ENCODE measurements at places on chromosomes 12 and 14.

GRCh38 chr12:31363831-31364230 is 37.9 kb upstream of the SINHCAF start:
- DNase-seq, result no peak

- DNase-seq, result peak; percentile 24
These were observed 33.2 kb upstream of the SFSWAP start for GRCh38 chr12:131677699-131678098.

DNA sequence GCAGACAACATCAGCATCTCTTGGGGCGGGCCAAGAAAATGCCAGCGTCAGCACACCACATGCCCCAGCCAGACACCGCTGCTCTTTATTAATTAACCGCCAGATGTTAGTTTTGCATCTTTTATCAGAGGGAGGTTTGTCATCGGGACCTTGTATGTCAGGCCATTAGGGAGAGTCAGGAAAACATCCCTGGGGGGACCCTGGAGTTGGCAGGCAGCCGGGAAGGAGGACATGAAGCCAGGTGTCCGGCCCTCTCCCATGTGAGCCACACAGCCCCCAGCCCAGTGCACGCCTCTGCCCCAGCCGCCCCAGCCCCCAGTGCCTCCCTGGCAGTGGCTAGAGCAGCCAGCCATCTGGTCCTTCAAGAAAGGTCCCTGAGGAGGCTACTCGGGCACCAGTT is 56.9 kb upstream of the FAM222A start:
- no peak for DNase-seq

GRCh38 chr12:3236345-3237187 is 159.4 kb downstream of the TSPAN9 start:
- DNase-seq, result peak; percentile 85

DNA sequence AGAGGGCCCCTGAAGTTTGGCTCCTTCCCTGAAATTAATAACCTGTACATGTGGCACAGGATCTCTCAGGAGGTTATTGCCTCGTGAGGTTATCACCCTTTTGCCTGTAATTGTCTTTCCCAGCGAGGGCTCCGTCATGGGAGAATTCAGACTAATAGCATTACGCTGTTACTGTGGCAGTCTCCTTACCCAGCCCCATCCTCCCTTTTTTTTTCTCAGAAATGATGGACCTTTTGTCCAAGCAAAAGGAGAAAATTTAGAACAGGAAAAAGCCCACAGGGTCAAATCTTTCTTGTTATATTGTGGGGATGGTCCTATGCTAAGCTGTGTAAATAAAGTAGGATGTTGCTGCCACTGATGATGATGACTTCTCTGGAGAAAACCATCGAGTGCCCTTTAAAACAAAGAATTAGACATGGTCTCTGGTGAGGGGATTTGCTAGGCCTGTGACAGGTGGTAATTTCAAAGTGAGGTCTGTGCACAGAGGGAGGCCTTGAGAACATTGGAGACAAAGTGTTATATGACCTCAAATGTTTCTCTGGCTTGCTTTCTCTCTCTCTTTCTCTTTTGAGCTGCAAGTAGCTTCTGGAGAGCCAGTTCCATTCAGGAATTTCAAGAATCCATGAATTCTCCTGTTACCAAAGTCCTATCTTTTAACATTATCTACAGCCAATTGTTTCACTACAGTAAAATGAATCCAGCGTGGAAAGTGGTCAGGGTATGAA is 357.2 kb downstream of the BMP4 start:
- no peak for DNase-seq

DNA sequence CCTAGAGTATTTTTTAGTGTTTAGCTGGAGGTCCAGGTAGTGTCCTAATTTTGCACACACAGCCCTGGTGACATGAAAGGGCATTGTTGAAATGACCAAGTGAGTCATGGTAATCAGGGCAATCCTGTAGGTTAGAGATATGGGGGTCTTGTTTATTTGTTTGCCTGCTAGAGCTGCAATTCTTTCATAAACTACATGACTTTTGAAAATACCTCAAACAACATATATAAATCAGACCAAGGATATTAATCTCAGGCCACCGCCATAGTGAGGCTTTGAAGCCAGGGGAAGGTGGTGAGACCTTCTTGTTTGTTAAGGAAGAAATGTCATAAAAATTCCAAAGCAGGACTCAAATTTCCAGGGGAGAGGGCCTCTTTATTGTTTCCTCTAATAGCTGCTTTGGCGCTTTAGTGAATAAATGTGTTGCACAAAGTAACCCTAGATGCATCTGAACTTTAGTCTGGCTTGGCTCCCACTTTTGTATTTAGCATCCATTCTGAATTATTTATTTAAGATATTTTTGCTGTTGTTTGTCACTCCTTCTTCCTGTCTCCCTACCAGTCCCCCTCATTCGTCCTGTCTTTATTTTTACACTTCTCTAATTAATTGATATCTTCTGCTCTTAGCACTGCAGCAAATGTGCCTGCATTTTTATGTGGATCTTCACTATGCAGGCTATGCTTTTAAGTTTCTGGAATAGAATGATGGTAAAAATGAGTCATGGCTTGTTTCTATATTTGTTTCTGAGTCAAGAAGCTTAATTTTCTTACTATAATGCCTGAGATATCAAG is 430.3 kb downstream of the RAD51B start:
- no peak for DNase-seq

- DNase-seq, result no peak
These were observed 149.1 kb upstream of the FLRT2 start for GRCh38 chr14:85380881-85381280.

DNA sequence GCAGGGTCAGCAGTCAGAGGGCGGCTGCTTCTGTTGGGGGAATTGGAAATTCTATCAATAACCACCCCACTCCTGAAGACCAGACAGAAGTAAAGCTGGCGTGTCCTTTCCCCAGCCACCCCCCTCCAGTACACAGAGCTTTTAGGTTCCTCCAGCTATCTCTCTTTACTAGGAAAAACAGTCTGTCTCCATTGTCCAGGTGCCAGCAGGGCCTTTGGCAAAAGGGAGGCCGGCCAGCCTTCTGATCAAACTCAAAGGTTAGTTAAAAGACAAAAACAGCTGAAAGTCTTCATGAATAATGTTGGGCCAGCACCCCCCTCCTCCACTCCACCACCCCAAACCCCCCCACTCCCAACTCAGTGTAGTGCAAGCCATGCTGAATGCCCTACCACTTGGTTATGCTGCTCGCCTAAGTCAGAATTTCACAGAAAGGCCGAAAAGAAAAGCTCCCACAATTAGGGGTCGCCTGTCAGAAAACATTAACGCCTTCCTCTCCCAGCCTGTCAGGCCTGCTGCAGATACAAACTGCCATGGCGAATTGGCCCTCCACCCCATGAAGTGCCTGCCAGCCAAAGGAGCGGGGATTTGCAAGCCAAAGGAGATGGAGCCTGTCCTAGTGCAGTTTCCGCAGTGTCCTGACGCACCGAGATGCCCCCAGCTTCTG is 8.9 kb downstream of the ASCL1 start:
- DNase-seq, result no peak

DNA sequence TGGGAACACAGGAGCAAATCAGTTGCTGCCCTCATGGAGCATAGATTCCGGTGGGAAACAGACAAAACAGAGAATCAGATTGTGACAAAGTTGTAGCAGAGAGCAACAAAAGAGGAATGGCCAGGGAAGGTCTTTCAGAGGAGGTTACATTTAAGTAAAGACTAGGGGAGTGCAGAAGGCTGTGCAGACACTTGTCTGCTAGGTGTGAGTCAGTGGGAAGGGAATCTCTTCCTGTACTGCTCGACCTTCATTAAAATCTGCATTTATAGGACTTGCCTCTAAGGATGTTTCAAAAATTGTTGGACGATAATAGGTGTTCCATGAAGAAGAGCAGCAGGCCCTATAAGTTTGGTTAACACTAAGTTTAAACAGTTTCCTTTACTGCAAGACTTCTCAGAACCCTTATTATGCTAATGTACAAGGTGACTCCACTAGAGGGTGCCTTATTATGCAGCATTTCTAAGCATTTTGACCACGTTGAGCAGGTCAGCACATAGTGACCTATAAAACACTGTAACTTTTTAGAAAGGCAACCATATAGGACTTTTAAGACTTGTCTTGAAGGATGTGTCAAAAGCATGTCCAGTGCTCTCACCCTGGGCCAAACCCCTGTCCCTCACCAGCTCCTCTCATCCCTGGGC is 91.8 kb upstream of the RIC8B start:
- DNase-seq, result no peak

GRCh38 chr14:92458136-92459029 is 55.2 kb upstream of the RIN3 start:
- DNase-seq, result no peak

- no peak for DNase-seq
These were observed 31.3 kb downstream of the MIA2 start for GRCh38 chr14:39265033-39265432.

GRCh38 chr12:58703866-58704265 is 216.4 kb downstream of the LRIG3 start:
- DNase-seq, result no peak

GRCh38 chr14:31263485-31264133 is 56.0 kb upstream of the HECTD1 start:
- peak; percentile 96 for DNase-seq

- DNase-seq, result peak; percentile 71
These were observed 10.9 kb downstream of the CCDC85C start for GRCh38 chr14:99592933-99593753.

DNA sequence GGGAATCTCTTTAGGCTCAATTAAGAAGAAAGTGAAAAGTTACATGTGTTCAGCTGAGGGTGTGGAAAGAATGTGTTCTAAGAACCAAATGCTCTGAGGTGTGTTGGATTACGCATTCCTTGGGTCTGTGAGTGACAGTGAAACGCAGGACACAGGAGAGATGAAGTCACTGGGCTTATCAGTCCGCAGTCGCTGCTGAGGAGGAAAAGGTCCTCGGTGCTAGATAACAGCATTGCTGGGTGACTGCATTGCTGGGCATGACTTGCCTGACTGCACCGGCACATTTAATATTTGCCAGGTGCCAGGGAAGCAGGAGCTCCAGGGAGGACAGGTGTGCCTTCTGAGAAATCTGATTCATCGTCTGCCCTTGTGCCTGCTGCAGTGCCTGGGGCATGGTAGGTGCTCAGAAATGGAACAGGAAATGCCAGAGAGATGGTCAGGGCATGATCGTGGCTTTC is 64.4 kb upstream of the FZD10 start:
- DNase-seq, result peak; percentile 93

GRCh38 chr12:79685068-79685467 is 5.7 kb downstream of the PAWR start:
- DNase-seq, result no peak

- DNase-seq, result no peak
These were observed 33.6 kb downstream of the AACS start for GRCh38 chr12:125098676-125099408.

DNA sequence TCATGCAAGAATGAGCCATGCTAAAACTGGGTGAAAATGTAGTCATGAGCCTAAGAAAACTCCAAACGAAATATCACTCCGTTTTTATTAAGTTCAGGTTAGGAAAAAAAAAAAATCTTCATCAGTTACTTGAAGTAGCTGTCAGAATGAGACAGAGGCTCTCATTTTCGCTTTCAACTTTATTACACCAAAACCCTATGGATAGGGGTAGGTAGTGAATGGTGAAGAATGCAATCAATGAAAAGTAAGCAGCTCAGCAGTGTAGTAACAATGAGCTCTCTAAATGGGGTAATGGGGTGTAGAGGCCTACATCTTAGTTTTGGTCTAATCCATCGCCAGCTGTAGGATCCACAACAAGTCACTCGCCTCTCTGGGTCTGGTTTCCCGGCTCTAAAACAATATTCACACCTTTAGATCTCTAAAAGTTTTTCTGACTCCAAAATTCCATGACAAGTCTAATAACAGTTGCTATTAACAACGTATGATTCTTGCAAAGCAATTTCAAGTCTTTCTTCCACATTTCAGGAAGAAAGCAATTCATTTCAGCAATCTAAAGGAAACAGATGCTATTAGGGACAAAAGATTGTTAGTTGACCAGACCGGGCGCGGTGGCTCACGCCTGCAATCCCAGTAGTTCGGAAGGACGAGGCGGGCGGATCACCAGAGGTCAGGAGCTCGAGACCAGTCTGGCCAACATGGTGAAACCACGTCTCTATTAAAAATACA is 1.7 kb downstream of the BTBD7 start:
- DNase-seq, result no peak

GRCh38 chr12:87117526-87117925 is 861.3 kb upstream of the MGAT4C start:
- DNase-seq, result no peak

GRCh38 chr14:34684578-34684977 is 29.8 kb downstream of the CFL2 start:
- no peak for DNase-seq

DNA sequence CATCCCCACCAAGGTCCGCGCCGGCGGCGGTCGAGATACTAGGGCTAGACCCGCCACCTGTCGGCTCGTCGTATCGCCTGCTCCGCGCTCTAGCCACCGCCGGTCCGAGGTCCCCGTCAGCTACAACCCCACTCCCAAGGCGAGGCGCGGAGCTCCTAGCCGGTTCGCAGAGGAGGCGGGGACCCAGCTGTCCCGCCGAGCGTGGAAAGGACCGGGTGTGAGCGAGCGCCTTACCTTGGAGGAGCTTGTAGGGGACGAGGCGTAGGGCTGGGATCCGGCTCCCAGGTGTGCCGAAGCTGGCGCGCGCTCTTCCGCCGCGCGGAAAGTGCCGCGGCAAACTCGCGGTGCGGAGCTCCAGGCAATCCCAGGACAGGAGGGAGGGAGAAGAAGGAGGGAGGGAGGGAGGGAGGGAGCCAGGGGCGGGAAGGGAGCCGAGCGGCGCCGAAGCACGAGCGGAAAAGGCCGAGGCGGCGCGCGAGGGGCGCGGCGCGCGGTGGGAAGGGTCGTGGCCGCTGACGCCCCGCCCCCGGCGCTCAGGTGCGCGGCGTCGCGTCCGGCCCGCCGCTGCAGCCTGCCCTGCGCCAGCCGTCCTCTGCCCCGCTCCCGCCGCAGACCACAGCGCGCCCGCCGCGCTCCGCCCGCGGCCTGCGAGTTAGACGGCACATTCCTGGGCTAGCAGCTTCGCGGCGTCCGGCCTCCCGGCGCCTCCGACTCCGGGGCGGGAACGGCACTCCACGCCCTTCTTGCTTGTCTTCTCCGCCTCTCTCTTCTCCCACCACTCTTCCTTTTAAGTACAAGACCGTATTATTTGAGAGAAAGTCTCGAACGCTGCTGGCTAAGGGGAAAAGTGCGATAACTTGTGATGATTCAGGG is at the start of gene PAWR:
Gene PAWR (minus strand): TSS at position 327 of the 873 bp plus-strand sequence. CDS start 720 bp downstream, outside the sequence.
- peak; percentile 85 for DNase-seq

- DNase-seq, result no peak
These were observed 930.5 kb upstream of the NOVA1 start for GRCh38 chr14:27528328-27528727.

DNA sequence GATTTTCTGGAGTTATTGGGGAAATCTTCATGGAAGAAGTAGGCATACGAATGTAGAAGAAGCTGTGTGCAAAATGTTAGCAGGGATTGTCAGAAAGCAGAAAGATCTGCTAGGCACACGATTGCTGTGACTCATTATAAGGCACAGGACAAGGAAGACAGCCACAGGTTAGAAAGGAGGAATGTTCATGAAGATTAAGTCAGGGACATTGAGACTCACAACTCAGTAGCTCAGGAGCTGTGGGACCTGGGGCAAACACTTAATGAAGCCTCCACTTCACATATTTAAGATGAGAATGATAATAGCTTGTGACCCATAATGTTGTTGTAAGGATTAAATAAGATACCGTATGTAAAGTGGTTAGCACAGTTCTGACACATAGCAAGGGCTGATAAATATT is 26.6 kb upstream of the RTRAF start:
- no peak for DNase-seq

All from RWPE2 (cell line).